ENCODE measurements at places on chromosomes 4 and X. TPM values are rescaled to one million over a fixed set of nuclear protein-coding genes. Genes with fewer than 3 reads are reported as not detected.

The FABP2 gene
- total RNA-seq = not detected

The LAS1L gene
- 56.4 TPM for total RNA-seq

The IL2RG gene
- total RNA-seq = 0.28 TPM

The SSX2B gene
- total RNA-seq = not detected

The TREX2 gene
- total RNA-seq = 2.4 TPM

The IL21 gene
- total RNA-seq = not detected

The TMEM35A gene
- not detected for total RNA-seq

The SLC49A3 gene
- total RNA-seq = 0.62 TPM

The PPEF2 gene
- total RNA-seq = not detected

The MAP9 gene
- total RNA-seq = 9.8 TPM

The ANKRD17 gene
- total RNA-seq = 38.5 TPM

The SNCA gene
- total RNA-seq = 6.0 TPM

The POF1B gene
- total RNA-seq = 0.08 TPM

The CHRDL1 gene
- total RNA-seq = 0.08 TPM

The MFAP3L gene
- total RNA-seq = 7.9 TPM

The LINC00632 gene
- total RNA-seq = 0.13 TPM

The ATOH1 gene
- not detected for total RNA-seq

Data from Panc1 (cell line).